Chondrocyte (in vitro differentiated cells): ENCODE measurements at places on chromosomes 4 and X. TPM values are rescaled to one million over a fixed set of nuclear protein-coding genes. Genes with fewer than 3 reads are reported as not detected.

DNA sequence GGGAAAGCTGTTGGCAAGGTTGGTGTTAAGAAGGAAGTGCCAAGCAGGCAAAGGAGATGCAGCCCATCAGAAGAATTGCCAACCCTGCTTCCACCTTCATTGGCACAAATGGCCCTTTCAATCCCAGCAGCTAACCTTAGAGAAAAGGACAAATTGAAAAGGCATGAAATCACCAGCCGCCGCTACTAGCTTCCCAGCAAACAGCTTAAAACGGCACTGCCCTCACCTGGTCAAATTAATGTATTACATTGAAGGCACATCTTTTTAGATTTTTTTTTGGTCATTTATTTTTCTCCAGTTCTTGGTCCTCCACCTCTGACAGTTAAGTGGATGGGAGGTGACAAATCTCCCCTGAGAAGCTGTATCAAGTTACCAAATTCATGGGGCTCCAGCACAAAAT lies 51.0 kb upstream of the NHSL2 start:
- H3K36me3 ChIP-seq, result no peaks in the 10 kb centered on the region
- H3K27me3 ChIP-seq, result peaks cover 9% of the 10 kb centered on the region
- no peak overlapping the region for H3K27ac ChIP-seq

DNA sequence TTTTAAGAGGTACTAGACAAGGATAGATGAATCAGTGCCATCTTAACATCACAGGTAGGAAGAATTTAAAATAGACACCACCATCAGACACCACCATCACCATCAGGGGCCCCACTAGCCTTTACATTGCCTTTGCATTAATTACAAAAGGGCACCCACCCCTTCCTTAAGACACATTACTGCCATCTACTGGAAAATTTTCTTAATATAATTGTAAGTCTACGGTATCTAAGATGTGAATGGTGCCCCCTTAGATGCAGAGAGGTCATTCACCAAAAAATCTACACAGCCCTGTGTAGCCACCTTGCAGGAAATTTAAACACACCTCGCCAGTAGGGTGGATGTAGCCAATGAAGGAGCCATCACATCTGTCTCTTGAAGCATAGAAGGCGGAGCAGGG lies 184.1 kb downstream of the MID1IP1 start:
- no peaks in the 10 kb centered on the region for H3K27me3 ChIP-seq
- H3K27ac ChIP-seq, result no peak overlapping the region
- no peaks in the 10 kb centered on the region for H3K4me1 ChIP-seq
- no peak overlapping the region for H3K4me3 ChIP-seq

- H3K27me3 ChIP-seq, result no peaks in the 10 kb centered on the region
- H3K36me3 ChIP-seq, result no peaks in the 10 kb centered on the region
- H3K27ac ChIP-seq, result peak within 1 kb of the TSS; percentile 100
- DNase-seq, result peak; percentile 98
- H3K4me3 ChIP-seq, result peak within 1 kb of the TSS; percentile 100
These were observed at the start of gene HCFC1 for GRCh38 chrX:153971450-153972367. Gene HCFC1, minus strand, starts transcription at chrX:153971818. Its CDS starts 978 bp downstream, at chrX:153970840.

DNA sequence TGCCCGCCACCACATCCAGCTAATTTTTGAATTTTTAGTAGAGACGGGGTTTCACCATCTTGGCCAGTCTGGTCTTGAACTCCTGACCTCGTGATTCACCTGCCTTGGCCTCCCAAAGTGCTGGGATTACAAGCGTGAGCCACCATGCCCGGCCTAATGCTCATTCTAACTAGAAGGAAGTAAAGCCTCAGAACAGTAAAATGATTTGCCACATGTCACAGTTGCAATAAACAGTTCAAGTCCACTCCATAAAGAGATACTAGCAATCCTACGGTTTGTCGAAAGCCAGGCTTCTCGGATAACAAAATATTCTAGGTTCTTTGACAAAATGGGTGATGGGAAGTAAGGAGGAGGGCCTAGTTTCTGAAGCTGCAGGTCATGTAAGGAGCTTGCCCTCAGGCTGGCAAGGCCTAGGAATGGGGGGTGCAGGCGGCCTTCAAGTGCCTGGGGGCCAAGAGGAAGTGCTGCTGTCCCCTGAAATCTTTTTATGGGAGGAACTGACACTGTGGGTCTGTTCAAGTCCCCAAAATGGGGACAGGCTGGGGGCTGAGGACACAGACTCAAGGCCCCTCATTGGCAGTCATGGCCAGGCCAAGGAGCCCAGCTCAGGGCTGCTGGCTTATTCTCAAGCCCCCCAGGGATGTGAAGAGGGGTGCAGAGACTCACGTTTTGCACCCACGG lies 31.8 kb upstream of the ACSL1 start:
- H3K4me1 ChIP-seq, result no peaks in the 10 kb centered on the region
- H3K36me3 ChIP-seq, result no peaks in the 10 kb centered on the region
- no peak overlapping the region for H3K4me3 ChIP-seq
- no peak overlapping the region for H3K27ac ChIP-seq
- H3K27me3 ChIP-seq, result peaks cover 10% of the 10 kb centered on the region

IL2RG gene
- not detected in 3 replicates for total RNA-seq

ZFYVE28 gene
- total RNA-seq, result 1.3 to 3.3 TPM (median 2.8 TPM) in 3 replicates

GRCh38 chrX:3763111-3763510 lies 49.7 kb upstream of the PRKX start:
- peaks cover 15% of the 10 kb centered on the region for H3K27me3 ChIP-seq
- H3K27ac ChIP-seq, result no peak overlapping the region
- H3K36me3 ChIP-seq, result no peaks in the 10 kb centered on the region

GRCh38 chr4:166312166-166312565 lies 439.1 kb downstream of the TLL1 start:
- no peak overlapping the region for H3K4me3 ChIP-seq
- H3K27ac ChIP-seq, result no peak overlapping the region
- peaks cover 18% of the 10 kb centered on the region for H3K27me3 ChIP-seq
- no peaks in the 10 kb centered on the region for H3K36me3 ChIP-seq
- DNase-seq, result no peak

DNA sequence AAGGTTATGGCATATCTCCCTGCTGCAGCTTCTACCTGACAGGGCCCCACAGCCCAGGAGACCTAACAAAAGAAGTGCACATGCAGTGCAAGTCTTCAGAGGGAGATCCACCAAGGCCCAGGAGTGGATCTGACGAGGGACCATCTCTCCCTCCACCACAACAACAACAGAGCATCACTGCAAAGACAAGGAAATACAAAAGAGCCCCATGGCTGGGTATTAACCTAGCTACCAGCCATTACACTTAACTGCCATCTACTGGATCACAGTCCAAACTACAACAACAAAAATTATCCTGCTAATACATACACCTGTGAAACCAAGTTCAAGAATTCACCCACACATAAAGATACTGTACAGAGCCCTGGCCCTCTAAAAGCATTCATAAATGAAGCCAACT lies 280.2 kb upstream of the SLC7A11 start:
- H3K36me3 ChIP-seq, result peaks cover 4% of the 10 kb centered on the region
- H3K27me3 ChIP-seq, result no peaks in the 10 kb centered on the region
- DNase-seq, result no peak
- H3K4me3 ChIP-seq, result no peak overlapping the region
- H3K4me1 ChIP-seq, result no peaks in the 10 kb centered on the region

GRCh38 chr4:157075811-157076577 lies at the start of gene GLRB:
Gene GLRB, plus strand, starts transcription at chr4:157076150. Its CDS starts 1,875 bp downstream, at chr4:157078025.
- H3K27ac ChIP-seq, result peak within 1 kb of the TSS; percentile 24
- H3K4me3 ChIP-seq, result peak within 1 kb of the TSS; percentile 85
- H3K36me3 ChIP-seq, result no peaks in the 10 kb centered on the region

DNA sequence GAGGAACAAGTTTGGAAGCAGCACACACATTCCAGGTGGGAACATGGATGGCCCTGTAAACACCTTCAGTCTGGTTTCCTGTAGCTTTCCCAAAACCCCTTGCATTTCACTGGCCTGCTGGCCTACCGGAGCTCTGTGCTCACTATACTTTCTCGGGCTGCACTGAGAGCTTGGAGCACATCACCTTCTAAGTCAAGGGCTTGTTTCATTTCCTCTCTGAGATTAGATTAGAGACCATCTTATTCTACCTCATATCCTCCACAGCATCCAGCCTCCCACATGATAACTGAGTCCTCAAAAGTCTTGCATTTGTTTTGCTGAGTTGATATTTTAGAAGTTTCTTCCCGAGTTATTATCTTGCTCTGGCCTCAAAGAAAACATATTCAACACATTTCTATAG lies 147.7 kb downstream of the RASL11B start:
- no peaks in the 10 kb centered on the region for H3K27me3 ChIP-seq
- no peak for DNase-seq
- no peaks in the 10 kb centered on the region for H3K36me3 ChIP-seq
